Testis (tissue), 5 donors: ENCODE measurements at places on chromosomes 7 and 10.

DNA sequence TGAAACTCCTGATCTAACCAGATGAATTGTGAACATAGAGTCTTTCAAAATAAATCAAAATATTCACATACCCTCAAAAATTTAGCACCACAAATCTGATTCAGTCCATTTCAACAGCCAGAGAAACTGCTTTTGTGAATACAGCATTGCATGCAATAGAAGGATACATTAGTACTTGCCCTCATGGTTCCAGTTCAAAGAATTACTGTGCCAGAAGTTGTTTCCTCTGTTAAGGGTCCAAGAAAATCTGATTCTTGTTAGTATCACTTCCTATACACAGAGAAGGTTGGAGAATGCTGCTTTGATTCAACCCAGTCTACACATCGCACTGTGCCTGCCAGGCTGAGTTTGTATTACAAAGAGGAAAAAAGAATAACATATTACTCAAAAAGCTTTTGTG, 115.6 kb downstream of the TFEC start:
- DNase-seq = no peak

DNA sequence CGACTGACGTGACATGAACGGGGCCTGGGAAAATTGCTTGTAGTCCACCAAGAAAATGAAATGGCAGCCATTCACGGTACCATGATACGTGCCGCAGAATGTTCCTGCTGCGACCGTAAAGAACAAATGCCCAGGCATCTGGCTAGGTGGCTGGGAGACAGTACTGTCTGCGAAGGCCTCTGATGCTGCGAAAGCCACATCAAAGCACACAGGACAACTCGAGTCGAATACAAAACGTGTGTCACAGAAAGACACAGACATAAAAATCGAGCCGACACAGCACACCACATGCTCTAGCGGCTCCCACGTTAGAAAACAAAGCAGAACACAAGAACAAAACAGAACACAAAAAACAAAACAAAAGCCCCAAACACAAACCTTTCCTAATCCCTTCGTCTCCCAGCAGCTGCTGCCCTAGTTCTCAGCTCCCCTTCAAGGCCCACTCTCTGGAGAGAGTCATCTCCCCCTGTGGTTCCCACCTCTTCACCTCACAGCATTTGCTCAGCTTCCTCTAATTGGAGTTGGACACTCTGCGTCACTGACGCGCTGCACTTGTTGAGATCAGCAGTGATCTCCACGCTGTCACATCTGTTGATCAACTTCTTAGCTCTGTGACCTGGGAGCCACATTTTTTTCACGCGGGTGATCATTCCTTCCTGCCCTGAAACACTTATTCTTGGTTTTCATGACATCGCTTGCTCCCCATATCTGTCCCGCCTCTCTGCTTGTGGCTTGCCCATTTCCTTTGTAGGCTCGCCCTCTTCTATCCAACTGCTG, 112.2 kb downstream of the CLEC2L start:
- no peak for DNase-seq

- no peak for DNase-seq
Measured at GRCh38 chr7:123569352-123570010, 11.9 kb upstream of the NDUFA5 start.

DNA sequence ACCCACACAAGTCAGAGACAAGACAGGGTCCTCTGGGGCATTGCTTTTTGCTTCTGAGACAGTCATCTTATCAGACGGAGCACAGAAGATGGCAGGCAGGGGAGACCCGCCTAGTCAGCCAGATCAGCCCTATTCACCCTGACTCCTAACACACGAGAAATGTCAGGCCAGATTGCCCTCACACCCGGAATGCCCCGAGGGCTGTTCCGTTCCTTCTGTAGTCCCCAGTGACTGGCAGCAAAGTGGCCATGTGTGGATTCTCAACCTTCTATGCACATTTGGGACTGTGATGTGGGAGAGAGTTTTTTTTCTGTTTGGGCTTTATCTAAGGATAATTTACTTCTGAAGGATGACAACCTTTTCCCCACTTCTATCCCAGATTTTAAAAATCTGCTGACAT, 35.5 kb upstream of the TBX20 start:
- DNase-seq = no peak

DNA sequence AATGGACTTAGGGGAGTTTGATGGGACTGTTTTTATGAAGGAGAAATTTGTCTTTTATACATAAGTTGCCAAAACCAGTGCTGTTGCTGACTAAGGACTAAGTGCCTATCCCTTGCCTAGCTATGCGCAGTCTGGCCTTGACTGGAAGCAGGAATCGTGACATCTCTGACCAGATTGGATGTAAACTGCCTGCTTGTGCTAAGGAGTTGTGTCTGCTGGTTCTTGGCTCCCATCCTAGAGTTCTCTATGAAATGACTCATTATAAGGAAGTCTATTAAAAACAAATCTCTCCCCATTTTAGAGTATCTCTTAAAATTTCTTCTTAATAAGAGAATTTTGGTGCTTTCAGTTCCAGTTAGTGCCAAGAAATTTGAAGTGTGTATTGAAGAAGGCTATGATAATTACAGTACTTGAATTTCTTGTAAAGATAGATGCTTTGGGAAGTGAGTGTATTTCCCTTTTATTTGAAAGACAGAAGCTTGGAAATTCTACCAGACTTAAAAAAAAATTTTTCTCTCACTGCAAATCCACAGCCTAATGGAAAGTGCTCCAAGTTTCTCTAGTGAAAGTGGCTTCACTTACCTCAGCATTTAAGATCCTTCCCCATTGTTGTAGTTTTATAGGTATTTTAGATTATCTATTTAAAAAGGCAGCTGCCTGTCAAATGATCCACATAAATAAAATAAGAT, 77.6 kb downstream of the BICC1 start:
- DNase-seq = peak; percentile 72

DNA sequence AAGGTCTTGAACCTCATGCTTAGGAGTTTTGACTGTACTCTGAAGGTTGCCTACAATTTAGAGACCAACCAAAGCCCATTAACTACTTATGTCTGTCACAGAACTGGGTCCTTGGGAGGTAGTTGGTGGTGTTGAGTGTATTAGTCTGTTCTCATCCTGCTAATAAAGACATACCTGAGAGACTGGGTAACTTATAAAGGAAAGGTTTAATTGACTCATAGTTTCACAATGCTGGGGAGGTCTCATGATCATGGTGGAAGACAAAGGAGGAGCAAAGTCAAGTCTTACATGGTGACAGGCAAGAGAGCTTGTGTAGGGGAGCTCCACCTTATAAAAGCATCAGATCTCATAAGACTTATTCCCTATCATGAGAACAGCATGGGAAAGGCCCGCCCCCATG, 319.6 kb upstream of the ZMIZ1 start:
- no peak for DNase-seq

GRCh38 chr7:22427855-22428254, 70.9 kb upstream of the RAPGEF5 start:
- DNase-seq = no peak

DNA sequence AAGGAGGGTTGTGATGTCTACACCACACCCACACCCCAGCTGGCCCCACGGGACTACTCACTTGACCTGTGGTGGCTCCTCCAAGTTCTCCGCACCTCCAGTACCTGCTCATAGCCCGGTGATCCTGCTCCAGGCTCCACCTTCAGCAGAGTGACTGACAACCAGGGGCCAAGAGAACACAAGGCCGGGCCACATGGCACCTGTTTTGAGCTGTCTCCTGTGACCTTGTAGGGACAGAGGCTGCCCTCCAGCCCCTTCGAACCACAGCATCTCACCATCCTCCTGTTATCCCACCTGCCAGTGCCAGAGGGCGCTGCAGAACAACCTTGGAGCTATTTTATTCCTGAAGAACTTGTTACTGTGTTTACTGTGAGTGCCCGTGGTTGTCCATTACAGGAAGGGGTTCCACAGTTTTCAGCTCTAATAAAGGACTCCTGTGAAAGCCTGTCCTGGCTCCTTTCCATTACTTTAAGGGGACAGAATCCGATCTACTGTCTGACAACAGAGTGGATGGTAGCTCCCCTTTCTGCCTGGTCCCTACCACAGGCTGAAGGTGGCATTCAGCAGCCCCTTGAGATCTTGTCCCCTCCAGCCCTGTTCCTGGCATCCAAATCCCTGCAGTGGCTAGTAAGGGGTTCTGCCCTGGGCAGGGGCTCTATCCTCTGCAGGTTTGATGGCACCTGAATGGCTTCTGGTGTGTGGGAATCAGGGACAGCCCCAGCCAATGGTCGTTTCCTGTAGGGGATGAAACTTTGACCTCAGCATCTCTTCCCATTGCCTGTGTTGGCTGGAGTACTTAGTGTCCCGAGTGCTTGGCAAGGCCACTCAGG, 50.8 kb downstream of the C10orf120 start:
- DNase-seq = peak; percentile 79

- DNase-seq = peak; percentile 41
Measured at GRCh38 chr10:19944911-19945663, 128.9 kb downstream of the PLXDC2 start.
